ENCODE measurements at places on chromosomes 13 and 19.

- DNase-seq = no peak
These were observed 363.9 kb downstream of the MYO16 start for GRCh38 chr13:108993346-108993745.

GRCh38 chr19:19185853-19186740 lies 5.9 kb downstream of the BORCS8 start:
- DNase-seq = no peak

- DNase-seq = peak; percentile 43
These were observed 157.2 kb downstream of the TM9SF2 start for GRCh38 chr13:99658261-99658991.

DNA sequence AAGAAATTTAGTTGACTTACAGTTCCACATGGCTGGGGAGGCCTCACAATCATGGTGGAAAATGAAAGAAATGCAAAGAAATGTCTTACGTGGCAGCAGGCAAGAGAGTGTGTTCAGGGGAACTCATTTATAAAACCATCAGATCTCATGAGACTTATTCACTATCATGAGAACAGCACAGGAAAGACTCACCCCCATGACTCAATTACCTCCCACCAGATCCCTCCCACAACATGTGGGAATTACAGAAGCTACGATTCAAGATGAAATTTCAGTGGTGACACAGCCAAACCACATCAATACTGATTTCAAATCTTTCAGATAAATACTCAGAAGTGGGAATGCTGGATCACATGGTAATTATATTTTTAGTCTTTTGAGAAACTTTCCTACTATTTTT lies 1357.9 kb downstream of the SLITRK5 start:
- no peak for DNase-seq

DNA sequence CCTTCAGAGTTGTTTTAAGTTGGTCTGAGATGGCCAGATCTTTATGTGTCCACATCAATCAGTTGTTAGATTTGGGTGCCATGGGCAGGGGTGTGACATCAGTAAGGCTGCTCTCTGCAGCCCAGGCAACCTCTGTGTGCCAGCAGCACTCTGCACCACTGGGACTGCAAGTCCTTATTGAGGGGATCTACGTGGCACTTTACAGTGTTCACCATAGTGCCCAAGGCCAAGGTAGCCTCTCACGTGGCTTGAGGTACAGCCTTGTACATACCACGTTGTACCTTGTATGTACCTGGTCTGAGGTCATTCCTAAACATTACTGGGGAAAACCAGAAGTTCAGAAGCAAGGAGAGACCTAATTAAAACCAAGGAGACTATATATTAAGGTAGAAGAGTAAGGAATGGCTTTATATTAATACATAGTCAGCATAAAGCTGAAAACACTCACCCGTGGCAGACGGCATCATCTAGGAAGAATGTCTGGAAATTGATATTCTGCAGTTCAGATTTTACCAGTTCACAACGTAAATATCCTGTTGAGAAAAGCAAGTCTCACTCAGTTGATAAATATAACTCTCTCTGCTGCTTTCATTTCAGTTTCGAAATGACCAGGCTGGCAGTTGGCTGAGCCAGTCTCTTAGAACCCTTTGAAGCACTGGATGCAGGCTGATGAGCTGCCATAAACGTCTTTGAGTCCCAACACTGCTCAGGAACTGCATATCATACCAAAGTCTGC lies 128.8 kb downstream of the ZDHHC20 start:
- no peak for DNase-seq

GRCh38 chr19:14142262-14143190 lies 6.1 kb upstream of the ASF1B start:
- DNase-seq = no peak

GRCh38 chr13:102680842-102681740 lies 13.8 kb downstream of the METTL21C start:
- DNase-seq = no peak

DNA sequence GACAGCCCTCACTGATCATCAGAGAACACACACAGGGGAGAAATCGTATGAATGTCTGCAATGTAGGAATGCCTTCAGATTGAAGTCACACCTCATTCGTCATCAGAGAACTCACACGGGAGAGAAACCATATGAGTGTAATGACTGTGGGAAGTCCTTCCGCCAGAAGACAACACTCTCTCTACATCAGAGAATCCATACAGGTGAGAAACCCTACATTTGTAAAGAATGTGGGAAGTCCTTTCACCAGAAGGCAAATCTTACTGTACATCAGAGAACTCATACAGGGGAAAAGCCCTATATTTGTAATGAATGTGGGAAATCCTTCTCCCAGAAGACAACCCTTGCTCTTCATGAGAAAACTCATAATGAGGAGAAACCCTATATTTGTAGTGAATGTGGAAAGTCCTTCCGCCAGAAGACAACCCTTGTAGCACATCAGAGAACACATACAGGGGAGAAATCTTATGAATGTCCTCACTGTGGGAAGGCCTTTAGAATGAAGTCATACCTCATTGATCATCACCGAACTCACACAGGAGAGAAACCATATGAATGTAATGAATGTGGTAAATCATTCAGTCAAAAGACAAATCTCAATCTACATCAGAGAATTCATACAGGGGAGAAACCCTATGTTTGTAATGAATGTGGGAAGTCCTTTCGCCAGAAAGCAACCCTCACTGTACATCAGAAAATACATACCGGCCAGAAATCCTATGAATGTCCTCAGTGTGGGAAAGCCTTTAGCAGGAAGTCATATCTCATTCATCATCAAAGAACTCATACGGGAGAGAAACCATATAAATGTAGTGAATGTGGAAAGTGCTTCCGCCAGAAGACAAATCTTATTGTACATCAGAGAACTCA lies 32.5 kb downstream of the ZNF567 start:
- DNase-seq = no peak

GRCh38 chr19:45804140-45804958 lies 10.8 kb downstream of the RSPH6A start:
- no peak for DNase-seq

DNA sequence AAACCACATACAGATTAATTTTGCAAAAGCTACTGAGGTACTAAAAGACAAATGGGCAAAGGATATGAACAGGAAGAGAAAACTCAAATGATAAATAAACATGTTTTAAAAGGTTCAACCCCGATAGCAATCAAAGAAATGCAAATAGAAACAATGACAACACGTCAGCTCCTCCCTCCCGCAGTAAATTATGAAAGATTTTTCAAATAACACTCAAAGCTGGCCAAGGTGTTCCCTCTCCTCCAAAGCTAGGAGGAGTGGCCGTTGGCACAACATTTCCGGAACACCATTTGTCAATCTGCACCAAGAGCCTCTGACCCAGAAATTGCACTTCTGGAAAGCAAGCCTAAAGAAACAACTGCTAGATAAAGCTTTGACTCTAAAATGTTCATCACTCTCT lies 28.3 kb downstream of the INSR start:
- DNase-seq = no peak

GRCh38 chr13:35136585-35136984 lies 194.5 kb downstream of the NBEA start:
- DNase-seq = no peak

DNA sequence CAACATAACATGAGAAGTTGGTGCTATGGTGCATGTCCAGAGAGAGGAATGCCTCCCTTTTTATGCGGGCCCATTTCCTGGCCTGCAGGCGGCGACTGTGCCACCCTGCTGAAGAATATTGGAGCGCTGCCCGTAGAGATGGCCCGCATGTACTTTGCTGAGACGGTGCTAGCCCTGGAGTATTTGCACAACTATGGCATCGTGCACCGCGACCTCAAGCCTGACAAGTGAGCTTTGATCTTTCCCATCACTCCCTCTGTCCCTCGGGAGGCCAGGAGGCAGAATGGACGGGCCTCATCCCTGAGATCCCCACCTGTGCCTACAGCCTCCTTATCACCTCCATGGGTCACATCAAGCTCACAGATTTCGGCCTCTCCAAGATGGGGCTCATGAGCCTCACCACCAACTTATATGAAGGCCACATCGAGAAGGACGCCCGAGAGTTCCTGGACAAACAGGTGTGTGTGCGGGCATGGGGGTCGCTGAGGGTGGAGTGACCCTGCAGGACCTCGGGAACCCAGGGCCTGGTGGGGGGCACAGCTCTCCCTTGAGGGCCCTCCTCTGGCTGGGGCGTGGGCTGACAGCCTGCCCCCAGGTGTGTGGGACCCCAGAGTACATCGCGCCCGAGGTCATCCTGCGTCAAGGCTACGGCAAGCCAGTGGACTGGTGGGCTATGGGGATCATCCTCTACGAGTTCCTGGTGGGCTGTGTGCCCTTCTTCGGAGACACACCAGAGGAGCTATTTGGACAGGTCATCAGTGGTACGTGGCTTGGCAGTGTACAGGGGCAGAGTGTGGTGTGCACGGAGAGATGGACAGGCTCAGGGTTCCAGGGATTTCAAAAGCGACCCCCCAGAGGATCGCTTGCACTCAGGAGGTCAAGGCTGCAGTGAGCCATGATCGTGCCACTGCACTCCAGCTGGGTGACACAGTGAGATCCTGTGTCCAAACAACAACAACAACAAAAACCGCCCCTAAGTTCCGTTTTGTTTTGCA lies 16.2 kb downstream of the DNASE2 start:
- DNase-seq = no peak

GRCh38 chr19:19627621-19628500 lies at the start of gene LPAR2:
Gene LPAR2 (minus strand): TSS chr19:19628220. CDS start chr19:19627275, 945 bp downstream.
- no peak for DNase-seq

GRCh38 chr13:50898338-50898737 lies 11.3 kb upstream of the RNASEH2B start:
- DNase-seq = no peak

DNA sequence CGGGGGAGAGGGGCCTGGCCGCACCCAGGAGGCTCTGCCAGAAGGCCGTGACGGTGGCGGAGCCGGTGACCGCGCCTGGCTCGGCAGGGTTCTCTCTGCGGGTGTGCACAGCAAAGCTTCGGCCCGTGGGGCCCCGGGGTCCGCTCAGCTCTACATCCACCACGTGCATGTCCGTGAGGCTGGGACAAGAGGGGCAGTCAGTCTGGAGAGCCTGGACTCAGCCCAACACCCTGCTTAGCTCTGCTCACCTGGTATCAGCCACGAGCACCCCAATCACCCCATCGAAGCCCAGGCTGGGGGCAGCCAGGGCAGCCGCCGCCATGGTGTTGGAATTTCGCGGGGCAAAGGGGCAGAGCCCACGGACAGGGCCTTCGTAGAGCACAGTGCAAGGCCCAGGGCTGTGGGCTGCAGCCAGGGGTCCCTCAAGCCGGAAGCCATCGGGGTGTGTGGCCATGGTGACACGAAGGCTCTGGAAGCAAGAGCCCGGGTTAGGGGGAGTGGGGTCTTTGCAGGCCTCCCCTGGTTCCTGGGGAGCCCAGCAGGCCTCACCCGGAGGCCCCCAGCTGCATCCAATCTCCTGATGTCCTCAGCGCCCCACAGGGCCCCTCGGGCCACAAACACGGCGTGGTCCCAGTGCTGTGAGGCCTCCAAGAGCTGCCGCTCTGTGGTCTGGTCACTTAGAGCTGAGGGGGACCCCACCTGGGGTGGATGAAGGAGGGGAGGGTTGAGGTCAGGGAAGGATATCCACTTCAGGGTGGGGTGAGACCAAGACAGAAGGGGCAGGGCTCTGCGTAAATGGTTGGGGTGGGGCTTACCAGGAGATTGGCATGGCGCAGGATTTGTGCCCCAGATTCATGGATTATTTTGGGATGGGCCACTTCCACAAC lies 1.4 kb downstream of the ASPDH start:
- DNase-seq = no peak

- DNase-seq = no peak
These were observed 66.8 kb downstream of the FNDC3A start for GRCh38 chr13:49042476-49042875.

DNA sequence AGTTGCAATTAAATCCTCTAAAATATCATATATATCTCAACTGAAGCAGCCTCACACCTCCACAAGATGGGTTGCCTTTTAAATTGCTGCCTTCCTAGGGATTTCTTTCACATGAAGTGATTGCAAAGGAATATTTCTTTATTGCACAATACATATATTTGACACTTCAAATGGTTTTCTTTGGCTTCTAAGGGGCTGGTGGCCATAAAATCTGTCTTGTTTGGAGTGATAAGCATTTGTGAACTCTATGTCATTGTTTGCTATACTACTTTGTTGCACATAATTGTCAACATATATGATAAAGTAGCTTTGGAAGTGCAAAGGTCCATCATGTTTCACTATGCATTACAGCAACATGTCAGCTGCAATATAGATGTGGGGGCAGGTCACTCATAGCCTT lies 2380.9 kb downstream of the PCDH9 start:
- no peak for DNase-seq

GRCh38 chr13:76472916-76473315 lies 413.3 kb downstream of the KCTD12 start:
- no peak for DNase-seq

GRCh38 chr13:103356226-103356864 lies 290.1 kb upstream of the SLC10A2 start:
- no peak for DNase-seq

- DNase-seq = no peak
These were observed 2.9 kb downstream of the LILRA2 start for GRCh38 chr19:54576411-54576976.

- no peak for DNase-seq
These were observed 5.4 kb upstream of the PLPP2 start for GRCh38 chr19:296476-297225.

GRCh38 chr19:15398501-15399233 lies 19.1 kb upstream of the AKAP8 start:
- no peak for DNase-seq

DNA sequence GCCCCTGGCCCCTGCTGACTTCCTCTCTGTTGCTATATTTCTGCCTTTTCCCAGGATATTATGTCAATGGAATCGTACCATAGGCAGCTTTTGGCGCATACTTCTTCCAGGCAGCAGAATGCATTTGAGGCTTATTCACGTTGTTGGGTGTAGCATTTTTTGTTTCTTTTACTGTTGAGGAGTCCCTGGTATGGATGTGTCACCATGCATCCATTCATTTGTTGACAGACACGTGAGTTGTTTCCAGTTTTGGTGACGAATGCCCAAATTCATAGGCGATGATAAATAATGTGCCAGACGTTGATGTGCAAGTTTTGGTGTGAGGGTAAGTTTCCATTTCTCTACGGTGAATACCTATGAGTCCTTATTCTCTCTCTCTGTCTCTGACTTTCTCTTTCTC lies 5.0 kb downstream of the NFILZ start:
- DNase-seq = no peak

DNA sequence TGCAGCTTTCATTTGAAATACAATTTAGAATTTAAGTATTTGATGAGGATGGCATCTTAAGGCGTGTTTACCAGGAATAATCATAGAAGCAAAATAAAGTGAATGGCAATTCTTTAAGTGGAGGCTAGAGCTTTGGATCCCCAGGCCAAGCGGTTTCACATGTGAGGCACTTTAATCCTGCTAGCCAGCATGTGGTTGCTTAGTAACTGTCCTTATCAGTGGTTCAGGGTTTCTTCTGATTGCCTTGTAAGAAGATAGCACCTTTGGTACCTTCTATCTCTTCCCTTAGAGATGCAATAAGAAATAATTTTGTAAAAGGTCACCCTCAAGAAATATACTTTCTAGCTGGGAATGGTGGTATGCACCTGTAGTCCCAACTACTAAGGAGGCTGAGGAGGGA lies 38.9 kb upstream of the SERP2 start:
- no peak for DNase-seq

GRCh38 chr13:95784161-95784899 lies 107.4 kb downstream of the DNAJC3 start:
- no peak for DNase-seq

- no peak for DNase-seq
These were observed 642.7 kb upstream of the ARGLU1 start for GRCh38 chr13:107210723-107211030.

GRCh38 chr19:39498798-39499642 lies at the start of gene DLL3:
Gene DLL3 (plus strand): TSS chr19:39498947. CDS start chr19:39498975, 28 bp downstream.
- no peak for DNase-seq

GRCh38 chr13:28532388-28533124 lies 37.6 kb upstream of the FLT1 start:
- no peak for DNase-seq

GRCh38 chr19:5018224-5019015 lies 49.5 kb downstream of the KDM4B start:
- DNase-seq = no peak
